ENCODE measurements at places on chromosomes 2 and 18.

DNA sequence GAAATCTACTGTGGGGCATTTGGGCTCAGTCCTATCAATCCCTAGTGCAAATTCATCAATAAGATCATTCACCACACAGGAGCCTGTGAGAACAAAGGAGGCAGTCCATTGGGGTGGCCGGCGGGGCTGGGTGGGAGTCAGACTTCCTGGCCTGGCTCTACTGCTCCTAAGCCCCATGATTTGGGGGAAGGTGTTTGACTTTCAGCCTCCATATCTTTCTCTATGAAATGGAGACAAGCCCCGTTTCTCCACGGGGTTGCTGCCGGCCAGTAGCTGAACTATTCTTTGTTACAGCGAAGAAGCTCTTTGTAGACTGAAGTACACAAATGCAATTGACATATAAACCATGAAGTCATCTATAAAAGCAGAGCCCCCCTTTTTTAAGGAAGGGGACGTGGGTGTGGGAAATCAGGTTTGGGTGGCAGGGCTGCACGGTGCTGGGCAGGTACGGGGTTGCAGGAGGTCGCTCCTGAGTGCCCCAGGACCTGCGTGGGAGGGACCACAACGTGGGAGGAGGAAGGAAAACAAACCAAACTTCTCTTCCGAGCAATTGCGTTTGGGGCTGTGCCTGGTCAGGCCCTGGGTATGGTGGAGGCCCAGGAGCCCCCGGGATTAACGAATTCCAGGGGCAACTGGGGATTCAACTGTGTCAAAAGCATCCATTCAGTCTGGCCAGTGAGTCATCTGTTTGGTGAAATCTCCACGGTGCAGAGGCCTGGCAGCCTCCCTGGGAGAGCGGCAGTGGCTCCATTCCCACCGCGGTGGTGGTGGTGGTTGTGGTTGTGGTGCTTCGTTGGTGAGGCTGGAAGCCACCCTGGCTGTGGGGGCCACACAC, 18.2 kb downstream of the FBLN7 start:
- no peak for DNase-seq

DNA sequence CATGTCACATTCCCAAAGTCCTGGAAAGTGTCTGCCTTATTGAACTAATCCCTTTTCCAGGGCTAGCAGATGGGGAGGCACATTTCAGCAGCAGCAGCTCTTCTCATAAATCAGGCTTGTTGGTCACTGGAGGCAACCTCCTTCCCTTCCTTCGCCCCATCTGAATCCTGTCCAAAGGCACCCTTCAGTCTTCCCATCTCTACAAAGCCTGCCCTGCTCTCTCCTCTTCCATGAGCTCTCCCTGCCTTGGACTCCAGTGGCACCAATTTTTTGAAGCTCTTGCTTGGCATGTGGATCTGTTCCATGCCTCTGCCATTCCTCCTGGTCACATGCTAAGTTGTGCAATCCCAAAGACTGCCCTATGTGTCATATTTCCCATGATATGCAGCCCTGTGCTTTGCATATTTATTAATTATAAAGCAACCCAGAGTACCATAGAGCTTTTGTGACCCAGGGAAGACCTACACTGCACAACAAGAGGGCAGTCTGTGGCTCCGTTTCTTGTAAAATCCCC, 70.3 kb downstream of the ANTXR1 start:
- DNase-seq: no peak

DNA sequence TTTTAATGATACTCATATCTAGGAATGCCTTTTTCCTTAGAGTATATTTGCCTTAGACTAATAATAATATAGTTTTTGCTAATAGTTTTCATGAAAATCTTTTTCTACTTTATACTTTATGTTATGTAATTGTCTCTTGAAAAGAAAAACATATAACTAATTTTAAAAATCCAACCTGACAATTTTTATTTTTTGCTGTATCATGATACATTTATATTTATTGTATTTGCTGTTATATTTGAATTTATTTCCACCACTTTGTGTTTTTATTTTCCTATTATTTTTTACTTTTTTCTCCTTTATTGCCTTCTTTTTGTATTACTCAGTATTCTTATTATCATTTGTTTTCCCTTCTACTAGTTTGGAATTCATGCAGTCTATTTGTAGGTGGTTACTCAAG, 85.4 kb downstream of the MBD5 start:
- no peak for DNase-seq

GRCh38 chr18:3356614-3357013, 93.4 kb upstream of the TGIF1 start:
- DNase-seq: no peak

GRCh38 chr18:63299837-63300745, 19.5 kb downstream of the BCL2 start:
- no peak for DNase-seq
